Activated CD4-positive, alpha-beta T cell treated with anti-CD3 and anti-CD28 coated beads for 24 hours (primary cell): ENCODE measurements at places on chromosomes 13 and 19.

GRCh38 chr13:75383064-75383715 is 98.8 kb downstream of the TBC1D4 start:
- no peak for DNase-seq

DNA sequence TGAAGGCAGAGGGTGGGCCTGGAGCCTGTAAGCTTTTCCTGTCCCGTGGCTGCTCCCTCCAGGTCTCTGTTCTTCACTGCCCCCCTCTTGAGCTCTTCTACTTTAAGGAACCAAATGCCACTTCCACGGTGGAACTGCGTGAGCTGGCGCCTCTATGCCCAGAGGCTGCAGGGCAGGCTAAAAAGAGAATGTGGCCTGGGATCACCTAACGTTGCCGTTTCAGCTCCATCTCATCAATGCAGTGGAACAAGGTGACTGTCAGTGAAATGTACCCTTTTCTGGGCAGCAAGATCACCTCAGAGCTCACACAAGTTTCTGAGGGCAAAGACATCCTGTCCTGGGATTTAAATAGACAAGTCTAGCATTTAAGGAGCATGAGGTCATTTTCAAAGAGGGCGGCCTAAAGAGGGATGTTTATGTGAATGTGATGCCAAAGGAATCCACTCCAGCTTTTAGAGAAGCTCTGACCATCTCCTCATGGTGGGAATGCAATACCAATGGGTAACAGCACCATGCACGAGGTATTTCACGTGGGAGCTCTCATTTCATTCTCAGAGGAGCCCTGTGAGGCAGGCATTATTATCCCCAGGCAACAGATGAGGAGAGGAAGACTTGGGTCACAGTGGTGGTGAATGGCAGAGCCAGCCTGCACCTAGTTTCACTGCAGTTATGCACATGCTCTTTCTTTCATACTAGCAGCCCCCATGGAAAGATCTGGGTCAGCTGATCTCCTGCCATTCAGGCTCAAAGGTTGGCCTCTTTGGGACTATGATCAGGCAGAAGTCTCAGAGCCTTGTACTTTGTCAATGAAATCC is 39.3 kb downstream of the RGCC start:
- DNase-seq = no peak

DNA sequence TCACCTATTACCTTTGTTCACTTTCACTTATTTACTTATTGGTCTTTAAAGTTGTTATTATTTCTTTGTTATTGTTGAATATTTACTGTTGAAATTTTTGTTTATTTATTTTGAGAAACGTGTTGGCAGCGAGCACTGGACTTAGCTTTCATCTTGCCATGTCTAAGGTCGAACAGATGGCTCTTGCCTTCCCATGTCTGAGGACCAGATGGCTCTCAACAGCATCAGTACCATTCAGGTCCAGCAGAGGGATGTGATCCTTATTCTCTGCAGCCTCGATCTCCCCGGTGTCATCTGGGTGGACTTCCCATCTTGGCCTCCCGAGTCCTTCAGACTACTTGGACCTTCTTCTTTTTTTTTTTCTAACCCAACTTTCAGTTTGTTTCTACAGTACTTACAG is 1437.6 kb downstream of the UQCRFS1 start:
- no peak for DNase-seq

DNA sequence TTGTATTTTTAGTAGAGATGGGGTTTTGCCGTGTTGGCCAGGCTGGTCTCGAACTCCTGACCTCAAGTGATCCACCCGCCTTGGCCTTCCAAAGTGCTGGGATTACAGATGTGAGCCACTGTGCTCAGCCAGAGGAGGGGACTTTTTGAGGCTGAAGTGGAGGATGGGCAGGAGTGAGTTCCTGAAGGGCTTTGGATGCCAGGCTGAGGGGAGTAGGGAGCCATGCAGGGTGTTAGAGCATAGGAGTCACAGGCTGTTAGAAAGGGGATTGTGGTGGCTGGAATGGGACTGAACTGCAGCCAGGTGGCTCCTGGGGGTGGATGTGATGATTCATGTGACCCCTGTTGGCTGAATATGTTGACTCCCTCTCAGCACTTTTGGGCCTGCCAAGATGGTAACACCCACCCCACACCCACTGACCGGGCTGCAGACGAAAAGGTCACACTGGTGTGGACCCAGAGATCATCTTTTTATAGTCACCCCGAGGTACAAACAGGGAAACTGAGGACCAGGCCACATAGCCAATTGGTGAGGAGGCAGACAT is 11.2 kb downstream of the CYP4F22 start:
- no peak for DNase-seq

DNA sequence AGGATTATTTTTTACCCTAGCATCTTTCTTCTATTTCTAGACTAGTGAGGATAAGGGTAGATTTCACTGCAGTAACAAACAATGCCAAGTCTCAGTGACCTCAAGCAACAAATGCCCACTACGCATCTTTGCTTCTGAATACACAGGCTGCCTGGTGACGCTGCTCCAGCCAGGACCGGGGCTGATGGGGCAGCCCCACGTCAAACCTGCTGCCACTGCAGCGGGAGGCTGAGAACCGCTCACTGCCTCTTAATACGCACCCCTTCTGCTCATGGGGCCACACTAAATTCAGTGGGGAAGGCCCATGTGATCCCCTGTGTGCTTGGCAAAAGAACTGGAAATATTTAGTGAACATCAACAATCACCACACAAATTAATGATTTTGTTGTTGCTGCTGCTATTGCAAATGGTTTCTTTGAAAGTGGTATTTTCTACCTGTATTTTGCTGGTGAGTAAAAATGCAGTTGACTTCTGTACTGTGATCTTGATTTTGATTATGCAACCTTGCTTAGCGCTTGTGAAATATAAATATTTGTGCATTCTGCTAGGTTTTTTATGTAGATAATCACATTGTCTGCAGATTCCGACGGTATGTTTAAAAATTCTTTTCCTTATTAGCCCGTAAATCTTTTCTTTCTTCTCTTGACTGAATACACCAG is 139.5 kb upstream of the SPACA7 start:
- DNase-seq = no peak

- DNase-seq = no peak
These were observed 1.6 kb upstream of the KMT2B start for GRCh38 chr19:35715981-35716800.

DNA sequence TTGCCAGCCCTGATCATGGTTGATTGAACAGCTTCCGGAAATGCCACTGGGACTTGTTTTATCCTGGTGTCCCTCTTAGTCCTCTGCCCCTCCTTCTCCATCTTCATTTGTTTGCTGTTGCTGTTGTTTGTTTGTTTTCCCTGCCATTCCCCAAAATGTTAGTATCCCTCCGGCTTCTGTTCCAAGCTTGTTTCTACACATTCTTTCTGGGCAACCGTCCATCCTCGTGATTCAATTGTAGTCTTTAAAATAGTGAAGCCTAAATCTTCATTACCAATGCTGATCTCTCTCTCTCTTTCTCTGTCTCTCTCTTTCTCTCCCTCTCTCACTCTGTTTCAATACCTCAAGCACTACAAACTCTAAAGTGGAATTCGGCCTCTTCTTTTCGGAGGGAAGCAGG is 649.3 kb upstream of the ARGLU1 start:
- DNase-seq = no peak

DNA sequence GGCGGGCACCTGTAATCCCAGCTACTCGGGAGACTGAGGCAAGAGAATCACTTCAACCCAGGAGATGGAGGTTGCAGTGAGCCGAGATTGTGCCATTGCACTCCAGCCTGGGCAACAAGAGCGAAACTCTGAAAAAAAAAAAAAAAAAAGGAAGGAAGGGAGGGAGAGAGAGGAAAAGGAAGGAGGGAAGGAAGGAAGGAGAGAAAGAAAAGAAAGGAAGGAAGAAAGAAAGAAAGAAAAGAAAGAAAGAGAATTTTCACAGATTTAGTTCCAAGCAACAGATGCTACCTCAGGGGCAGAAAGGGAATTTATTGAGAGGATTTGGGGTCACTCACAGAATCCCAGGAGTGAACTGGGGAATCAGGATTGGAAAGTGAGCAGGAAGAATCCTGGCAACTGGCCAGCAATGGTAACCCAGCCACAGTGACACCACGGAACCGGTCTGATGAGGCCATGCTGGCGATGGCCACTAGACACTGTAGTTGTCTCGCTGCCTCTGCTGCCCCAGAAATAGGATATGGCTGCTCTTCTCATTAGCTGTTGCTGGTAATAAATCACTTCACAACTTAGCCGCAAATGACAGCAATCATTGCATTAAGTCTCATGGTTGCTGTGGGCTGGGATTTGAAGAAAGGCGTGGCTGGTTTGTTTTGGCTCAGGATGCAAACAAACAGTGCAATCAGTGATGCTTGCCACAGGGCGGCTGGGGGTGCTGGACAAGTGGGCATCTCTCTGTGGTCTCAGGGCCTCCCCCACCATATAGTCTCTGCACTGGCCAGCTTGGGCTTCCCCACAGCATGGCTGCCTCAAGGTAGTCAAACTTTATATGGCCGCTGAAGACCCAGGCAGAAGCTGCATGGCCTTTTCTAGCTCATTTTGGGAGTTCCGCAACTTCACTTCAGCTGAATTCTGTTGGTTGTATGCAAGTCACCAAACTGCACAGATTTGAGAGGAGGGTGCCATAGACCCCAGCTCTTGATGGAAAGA is 5.2 kb upstream of the BCAM start:
- no peak for DNase-seq

DNA sequence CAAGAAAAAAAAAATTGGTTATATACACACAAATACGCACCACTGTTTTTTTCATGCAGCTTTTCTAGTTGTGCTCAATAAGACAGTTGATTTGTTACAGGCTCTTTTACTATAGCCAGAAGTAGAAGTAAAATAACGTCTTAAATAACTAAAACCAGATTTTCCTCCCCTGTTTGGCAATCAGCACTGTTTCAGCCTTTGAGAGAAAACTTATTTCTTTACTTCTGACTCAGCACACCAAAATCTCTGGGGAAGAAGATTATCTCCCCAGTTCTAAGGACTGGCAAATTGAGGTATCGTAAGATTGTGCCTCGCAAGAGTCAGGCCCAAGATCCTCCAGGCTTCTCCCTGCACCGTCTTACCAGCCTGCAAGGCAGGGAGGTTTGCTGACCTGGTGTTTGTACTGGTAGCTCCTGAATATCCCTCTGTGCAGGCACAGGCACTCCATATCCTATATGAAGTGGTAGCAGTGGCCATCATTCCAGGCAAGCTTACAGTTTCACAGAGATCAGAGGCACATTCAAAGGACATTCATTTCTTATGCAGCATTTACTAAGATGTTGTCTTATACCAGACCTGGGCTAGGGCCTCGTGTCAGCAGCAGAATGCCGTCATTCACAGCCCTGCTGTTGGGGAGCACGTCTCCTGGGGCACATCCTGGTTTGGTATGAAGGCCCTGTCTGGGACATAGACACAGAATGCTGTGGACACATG is 268.2 kb downstream of the ZNF536 start:
- no peak for DNase-seq

- DNase-seq = no peak
These were observed 19.4 kb downstream of the ACTN4 start for GRCh38 chr19:38666663-38667511.

GRCh38 chr19:53947624-53948023 is 15.1 kb upstream of the CACNG8 start:
- DNase-seq = no peak

DNA sequence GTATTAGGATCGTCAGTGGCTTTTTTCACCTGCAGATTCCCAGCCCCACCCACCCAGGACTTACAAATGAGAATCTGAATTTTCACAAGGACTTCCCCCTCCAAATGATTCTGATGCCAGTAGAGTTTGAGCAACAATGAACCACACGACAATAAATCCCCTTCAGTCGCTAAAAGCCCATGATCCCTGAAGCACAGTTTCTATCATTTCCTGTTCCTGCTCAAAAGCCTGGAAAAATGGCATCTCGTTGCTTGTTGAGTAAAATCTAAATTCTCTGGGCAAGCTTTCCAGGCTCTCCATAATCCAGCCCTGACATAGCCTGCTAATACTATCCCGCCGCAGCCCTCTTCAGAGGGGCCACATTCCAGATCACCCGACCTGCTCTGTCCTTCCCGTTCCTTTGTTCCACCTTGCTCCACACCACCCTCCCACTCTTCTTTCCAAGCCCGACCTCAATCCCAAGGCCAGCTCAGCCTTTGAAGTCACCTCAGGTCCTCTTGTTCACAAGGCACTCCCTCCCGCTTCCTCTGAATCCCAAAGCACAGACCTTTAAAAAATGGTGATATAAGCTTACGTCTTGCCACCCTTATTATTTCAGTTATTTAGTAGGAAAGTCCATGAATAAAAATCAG is 67.9 kb downstream of the NUFIP1 start:
- DNase-seq = no peak

DNA sequence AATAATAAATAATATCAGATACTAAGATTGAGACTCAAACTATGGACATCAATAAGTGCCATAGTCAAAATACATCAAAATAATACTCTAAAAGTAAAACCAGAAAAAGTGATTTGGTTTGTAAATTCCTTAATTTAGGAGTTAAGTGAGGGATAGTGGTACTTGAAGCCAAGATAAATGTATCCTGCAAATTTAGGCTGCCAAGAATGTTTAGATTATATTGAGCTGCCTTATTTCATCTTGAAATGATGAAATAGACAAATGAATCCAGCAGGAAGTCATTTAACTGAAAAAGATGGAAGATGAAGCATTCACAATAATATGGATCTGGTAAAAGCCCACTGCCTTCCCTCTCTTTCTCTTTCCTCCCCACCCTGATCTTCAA is 112.3 kb downstream of the LRCH1 start:
- DNase-seq = no peak

DNA sequence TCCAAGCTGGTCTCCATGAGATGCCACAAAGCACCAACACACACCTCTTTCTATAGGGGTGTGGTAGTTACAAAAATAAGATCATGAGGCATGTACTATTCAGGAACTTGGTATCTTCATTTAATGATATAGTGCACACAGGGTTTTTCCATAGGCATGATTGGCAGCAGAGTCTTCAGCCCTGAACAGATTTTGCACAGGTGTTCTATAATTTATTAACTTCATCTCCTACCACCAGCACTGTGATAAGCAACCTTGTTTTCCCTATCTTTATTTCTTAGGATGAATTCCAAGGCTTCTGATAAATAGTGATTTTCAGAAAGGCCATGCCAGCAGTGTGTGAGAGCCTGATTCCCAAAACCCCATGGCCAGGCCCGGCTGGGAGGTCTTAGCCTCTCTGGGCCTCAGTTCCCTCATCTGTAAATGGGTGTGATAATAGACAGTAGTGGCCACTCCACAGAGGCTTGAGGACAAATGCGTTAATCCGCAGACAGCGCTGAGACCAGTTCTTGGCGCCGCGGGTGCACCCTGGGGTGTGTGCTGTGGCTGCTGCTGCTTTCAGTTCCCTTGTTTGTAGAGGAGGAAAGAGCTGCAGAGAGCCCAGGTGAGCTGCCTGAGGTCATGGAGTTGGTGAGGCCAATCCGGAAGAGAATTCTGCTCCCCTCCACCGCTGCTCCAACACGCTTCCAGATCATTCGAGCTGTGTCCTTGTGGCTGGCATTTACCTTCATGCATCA is 33.1 kb downstream of the DHRS12 start:
- DNase-seq = no peak

GRCh38 chr13:109088624-109088917 is 459.2 kb downstream of the MYO16 start:
- DNase-seq = no peak
